ENCODE measurements at places on chromosomes 1 and 21.

GRCh38 chr1:201692555-201693394 is 136.2 kb upstream of the IPO9 start:
- DNase-seq, result no peak

DNA sequence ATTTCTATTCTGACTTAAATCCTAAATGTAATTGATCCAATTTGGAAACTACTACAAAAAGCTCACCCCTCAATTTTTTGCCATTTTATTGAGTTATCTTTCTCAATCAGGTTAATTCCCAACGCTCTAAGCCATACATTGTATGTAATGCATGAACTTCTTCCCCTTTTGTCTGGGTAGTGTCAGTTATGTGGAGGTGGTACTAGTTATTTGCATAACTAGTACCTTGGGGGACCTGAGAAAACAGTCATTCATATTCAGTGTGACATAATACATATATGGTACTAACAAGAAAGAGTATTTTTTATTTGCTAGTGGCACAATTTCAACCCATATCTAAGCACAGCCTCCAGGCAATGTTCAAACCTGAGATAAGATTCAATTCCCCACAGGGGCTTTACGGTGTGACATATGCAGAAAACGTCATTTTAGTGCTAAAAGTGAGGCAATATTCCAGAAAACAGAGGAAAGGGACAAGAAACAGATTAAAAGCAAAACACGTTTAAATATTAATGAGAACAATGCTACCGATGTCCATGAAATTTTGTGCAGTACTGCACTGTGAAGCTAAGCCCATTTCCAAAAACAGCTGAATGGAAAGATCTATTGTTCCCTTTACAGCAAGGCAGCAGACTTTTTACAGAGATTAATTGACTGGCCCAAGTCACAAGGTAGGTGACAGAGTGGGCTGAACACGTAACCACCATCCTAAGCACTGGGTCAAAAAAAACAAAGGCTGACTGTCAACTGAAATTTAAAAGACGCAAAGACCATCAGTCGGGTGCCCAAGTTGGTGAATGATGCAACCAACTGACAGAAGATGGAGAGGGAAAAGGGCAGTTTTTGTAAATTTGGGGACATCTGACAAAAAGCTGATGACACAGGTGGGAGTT is 1.4 kb downstream of the HLCS start:
- DNase-seq, result no peak

GRCh38 chr1:18234790-18235242 is 127.2 kb downstream of the IGSF21 start:
- DNase-seq, result no peak

DNA sequence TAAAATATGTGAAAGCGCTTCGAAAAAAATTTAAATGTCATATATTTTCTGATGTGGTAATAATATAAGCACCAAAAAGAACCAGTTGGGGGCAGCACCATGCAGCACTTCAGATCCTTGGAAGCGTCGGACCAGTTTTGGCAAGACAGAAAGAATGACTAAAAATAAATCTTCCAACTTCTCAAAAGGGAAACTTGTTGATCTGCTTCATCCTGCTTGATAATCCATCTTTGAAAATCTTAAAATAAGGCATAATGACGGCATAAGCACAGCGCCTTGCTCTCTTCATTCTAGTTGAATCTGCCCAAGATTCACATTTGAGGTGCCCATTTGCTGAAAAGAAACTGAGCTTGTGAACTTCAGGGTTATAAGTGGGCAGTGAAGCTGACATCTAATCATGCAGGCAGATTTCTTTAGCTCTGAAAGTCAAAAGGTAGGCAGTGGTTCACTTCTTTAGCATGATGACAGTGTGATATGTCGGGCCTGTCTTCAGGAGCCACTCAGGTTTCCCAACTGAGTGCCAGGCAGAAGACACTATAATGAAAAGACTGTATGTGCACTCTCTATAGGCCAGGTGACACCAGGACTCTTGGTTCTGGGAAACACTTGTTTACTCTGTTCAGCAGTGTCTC is 19.8 kb upstream of the MUTYH start:
- DNase-seq, result peak; percentile 80

GRCh38 chr21:36835383-36835795 is 131.1 kb downstream of the HLCS start:
- no peak for DNase-seq

DNA sequence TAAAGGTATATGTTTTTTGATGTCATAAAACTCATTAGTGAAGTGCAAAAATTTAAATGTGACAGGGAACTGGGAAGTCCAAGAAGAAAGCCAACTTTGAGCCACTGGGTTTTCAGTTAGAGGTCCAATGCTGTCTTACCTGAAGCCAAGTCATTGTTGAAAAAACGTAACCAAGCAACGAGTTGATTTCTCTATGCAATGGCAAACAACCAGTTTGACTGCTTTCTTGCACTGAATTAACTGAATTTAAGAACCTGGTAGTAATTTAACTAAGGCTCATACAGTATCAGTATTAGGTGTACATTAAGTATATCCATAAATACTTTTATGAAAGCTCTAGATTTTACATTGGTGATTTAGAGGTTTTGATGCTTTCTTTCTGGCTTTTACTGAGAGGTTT is 20.2 kb upstream of the S1PR1 start:
- no peak for DNase-seq

DNA sequence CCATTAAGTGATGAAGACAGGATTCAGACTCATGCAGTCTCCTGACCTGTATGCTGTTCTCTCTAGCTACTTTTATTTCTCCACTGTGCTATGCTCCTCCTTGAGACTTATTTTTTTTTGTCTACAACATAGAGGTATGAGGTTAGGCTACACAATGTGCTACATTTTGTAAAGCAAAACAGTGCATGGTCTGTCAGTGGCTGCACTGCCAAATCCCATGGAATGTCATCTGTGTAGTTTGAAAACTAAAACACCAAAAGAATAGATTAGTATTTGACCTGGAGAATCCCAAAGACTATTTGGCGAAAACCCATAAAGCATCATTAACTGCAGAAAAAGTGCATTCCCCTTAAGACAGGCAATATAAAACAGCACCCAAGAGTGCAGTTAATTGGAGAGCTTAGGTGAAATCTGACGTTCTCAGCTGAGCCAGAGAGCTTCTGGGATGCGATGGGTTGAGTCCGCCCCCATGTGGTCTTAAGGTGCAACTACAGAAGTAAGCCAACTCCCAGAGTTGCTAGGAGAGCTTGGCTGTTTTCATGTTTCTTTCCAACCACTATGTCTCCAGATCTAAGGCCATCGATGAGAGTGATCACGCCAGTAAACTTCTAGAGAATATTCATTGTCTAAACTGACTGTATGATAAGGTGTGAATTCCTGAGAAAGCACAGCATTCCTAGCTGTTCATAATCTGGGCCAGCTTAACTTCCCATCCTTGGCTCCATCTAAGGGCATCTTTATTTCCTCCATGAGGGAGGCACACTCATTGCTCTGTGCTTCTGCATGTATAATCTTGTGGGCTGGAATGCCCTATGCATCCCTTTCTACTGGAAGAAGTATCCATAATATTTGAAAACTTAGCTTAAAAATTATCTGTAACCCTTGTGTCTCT is 20.7 kb upstream of the CYP2J2 start:
- no peak for DNase-seq

Data from tibial artery (tissue), 4 donors.